Lower leg skin (tissue), 4 donors: ENCODE measurements at places on chromosomes 4 and X. TPM values are rescaled to one million over a fixed set of nuclear protein-coding genes. Genes with fewer than 3 reads are reported as not detected.

SLC49A3 gene
- total RNA-seq, result 24.4 TPM

MAGEB1 gene
- not detected for total RNA-seq

GUCY1A1 gene
- total RNA-seq, result 6.7 TPM

IL13RA2 gene
- total RNA-seq, result 0.29 TPM

CHRNA9 gene
- total RNA-seq, result 1.9 TPM

GPC4 gene
- total RNA-seq, result 3.9 TPM

SPANXA2 gene
- not detected for total RNA-seq

DCLK2 gene
- total RNA-seq, result 2.3 TPM

MAGEA2B gene
- not detected for total RNA-seq

FAM9B gene
- total RNA-seq, result not detected

POU3F4 gene
- total RNA-seq, result not detected

PLP1 gene
- total RNA-seq, result 6.4 TPM

BEND4 gene
- not detected for total RNA-seq

VCX gene
- not detected for total RNA-seq

UGT2A1 gene
- total RNA-seq, result 1.4 TPM

MAPK10 gene
- 2.4 TPM for total RNA-seq

RNF212 gene
- total RNA-seq, result 6.9 TPM

DOK7 gene
- 9.8 TPM for total RNA-seq

TCEAL2 gene
- 0.32 TPM for total RNA-seq

SH3D19 gene
- total RNA-seq, result 80.5 TPM

SHROOM3 gene
- total RNA-seq, result 42.1 TPM

BMP3 gene
- 1.5 TPM for total RNA-seq

DGAT2L6 gene
- 2.6 TPM for total RNA-seq

SPINK2 gene
- not detected for total RNA-seq

MAGEA4 gene
- not detected for total RNA-seq

PNMA6F gene
- total RNA-seq, result not detected

FUNDC2 gene
- 22.2 TPM for total RNA-seq

DMP1 gene
- not detected for total RNA-seq

PNMA6A gene
- total RNA-seq, result 0.66 TPM

SYTL4 gene
- 1.7 TPM for total RNA-seq
